ENCODE measurements at places on chromosomes 12 and 14.

DNA sequence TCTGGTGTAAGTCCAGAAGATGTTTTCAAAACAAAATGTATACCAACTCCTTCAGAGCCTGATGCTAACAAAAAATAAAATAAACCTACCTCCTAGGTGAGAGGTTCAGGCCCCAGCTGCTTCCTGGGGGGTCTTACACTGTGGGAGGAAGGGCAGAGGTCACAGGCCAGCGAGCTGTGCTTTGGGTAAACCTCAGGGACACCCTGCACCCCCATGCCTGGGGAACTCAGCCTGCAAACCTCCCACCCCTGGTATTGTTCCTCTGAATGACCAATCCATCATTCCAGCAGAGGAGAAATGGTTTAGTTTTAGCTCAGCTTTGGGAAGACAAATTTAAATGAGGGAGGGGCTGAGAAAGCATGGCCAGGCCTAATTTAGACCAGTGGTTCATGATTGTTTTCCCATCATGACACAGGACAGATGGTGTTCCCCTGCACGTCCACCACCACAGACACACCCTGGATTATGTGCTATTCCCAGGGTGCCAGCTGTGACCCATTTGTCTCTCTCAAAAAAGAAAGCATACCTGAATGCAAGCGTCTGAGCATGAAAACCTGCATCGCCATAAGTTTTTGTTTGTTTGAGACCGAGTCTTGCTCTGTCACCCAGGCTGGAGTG, 14.5 kb upstream of the TFCP2 start:
- DNase-seq = no peak

GRCh38 chr12:91053951-91054715, 3.7 kb downstream of the KERA start:
- no peak for DNase-seq

DNA sequence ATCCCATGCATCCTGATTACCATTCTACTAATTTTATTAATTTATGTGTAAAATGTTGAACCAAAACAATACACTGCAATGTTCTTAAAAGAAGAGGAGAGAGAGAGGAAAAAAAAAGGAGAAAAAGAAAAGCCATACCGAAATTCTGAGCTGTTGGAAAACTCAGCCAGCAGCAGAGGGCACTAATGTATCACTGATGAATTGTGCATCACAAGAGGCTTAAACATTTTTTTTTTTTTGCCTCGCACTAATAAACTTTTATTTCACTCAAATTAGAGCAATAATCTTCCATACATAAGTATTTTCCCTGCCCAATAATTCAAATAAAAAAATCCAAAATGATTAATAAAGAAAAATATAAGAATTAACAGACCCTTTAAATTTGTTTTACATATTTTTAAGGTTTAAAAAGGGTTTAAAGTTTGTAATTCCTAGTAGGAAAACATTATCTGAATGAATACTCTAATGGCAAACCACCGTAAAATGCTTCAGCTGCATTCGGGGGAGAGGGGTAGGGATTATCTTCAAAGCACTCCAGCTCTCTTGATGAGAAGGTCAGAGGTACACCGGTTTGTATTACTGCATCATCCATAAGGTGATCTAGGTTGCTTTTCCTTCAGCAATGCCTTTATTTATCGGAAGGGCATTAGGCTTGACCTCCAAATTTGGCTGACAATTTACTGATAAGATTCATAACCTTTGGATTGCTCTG, 41.9 kb downstream of the ATP23 start:
- DNase-seq = peak; percentile 45

DNA sequence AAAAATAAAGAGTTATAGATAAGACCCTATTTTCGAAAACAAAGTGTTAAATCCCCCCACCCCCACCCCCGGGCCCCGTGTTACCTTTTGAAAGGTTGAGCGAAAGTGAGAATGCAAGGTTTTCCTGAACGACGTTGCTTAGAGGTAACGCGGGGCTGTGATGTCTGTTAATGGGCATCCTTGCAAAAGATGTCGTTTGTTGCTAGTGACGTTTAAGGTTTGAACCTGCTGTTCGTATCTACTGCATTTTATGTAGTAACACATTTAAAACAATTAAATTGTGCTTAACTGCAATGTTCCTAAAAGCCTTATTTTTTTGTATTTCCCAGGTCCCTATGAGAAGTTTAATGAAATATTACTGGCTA, 1.2 kb downstream of the CPSF6 start:
- DNase-seq = no peak

- no peak for DNase-seq
Measured at GRCh38 chr14:104882991-104883660, 18.1 kb downstream of the CEP170B start.

- DNase-seq = no peak
Measured at GRCh38 chr12:14153803-14154202, 172.4 kb upstream of the GRIN2B start.

GRCh38 chr14:99519931-99520421, 38.8 kb downstream of the CCNK start:
- no peak for DNase-seq

GRCh38 chr12:95551913-95552516, 739 bp upstream of the USP44 start:
- DNase-seq = no peak

DNA sequence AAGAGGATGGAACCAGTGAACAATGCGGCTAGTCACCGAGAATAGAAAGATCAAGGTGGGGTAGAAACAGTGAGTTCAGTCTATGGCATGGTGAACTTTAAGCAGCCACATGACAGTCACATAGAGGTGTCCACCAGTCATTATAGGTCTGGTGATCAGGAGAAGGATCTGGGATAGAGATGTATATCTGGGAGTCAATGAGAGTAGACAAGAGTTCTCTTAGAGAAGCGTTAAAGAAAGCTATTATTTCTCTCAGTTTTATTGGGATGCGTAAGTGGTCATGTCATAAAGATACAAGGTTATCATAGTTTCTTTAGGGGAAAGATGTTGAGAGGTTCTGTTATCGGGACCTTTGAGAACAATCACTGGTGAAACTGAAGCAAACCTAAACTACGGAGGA, 136.1 kb upstream of the SLC38A2 start:
- no peak for DNase-seq

- no peak for DNase-seq
Measured at GRCh38 chr14:90742729-90743128, 73.5 kb downstream of the TTC7B start.

- DNase-seq = no peak
Measured at GRCh38 chr12:20438299-20438779, 70.0 kb downstream of the PDE3A start.

DNA sequence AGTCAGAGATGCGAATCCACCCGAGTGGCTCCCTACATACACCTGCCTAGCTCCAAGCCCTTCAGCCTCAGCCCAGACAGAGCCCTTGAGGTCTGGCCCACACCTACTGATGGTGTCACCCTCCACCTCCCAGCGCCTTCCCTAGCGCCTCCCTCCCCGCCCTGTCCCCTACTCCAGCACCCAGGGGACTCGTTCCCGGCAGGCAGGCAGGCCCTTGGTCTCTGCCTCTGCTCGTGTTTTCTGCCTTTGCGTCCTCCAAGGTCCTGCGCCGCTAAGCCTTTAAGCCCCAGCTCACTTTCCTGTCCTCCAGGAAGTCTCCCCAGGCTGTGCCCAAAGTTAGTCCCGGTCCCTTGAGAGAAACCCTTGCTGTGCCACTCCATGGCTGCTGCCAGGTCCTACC, 12.7 kb downstream of the INF2 start:
- DNase-seq = no peak

- DNase-seq = no peak
Measured at GRCh38 chr14:71491931-71492330, 440.3 kb upstream of the RGS6 start.

DNA sequence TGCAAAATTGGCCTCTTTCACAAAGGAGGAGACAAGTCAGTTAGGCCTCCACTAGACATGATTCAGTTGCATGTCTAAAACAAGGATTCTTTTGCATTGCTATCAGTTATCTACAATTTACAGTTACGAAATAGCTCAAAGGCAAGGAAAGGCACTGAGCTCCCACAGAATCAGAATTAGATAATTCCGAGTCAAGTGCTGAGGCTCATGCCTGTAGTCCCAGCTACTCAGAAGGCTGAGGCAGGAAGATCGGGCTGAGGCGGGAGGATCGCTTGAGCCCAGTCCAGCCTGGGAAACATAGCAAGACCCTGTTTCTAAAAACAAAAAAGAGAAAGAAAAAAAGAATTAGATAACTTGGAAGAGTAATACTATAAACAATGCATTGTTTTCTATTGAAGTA, 12.3 kb upstream of the RTRAF start:
- DNase-seq = no peak

Data from NCI-H748 treated with DMSO at 0.1 percent for 48 hours (cell line).